ENCODE measurements at places on chromosomes 4 and X.

DNA sequence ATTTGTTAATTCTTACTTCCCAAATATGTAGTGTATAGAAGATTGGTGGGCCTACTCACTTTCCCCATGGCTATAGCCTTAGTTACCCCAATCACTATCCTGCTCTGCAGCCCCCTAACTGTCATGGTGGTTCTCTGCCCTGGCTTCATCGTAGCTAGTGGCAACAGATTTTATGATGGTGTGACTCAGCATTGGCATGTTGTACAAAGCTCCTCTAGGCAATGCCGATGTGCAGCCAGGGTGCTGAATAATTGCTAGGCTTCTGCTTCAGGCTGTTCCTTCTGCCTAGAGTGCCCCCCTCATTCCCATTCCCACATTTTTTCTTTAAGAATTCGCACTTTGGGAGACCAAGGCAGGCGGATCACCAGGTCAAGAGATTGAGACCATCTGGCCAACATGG, 35.2 kb downstream of the AFF2 start:
- DNase-seq: no peak

DNA sequence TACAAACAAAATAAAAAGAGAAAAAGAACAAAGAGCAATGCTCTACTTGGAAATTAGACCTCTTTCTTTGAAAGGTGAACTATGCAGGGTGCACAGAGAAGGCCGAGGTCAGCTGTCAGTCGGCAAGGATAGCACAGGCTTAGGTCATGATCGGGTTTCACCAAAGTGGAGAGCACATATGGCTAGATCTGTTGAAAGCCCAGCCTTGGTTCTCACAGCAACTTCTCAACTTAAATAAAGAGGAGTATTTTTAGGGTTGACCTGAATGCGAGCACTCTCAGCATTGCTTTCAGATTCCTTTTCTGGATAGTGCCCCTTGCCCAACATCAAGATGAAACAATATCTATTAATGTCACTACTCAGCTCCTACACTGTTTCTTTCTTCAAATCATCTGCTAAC, 122.9 kb upstream of the GPC4 start:
- no peak for DNase-seq

DNA sequence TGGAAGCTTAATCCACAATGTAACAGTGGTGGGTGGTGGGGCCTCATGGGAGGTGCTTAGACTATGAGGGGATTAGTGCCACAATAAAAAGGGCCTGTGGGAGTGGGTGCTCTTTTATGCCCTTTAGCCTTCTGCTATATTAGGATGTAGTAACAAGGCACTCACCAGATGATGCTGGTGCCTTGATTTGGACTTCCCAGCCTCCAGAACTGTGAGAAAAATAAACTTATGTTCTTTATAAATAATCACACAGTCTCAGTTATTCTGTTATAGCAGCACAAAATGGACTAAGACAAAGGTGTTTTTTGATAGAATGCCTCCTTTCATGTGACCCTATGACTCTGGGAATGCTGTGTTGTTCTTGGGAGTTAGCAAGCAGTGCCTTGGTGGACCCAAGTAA, 89.8 kb downstream of the STIM2 start:
- no peak for DNase-seq

DNA sequence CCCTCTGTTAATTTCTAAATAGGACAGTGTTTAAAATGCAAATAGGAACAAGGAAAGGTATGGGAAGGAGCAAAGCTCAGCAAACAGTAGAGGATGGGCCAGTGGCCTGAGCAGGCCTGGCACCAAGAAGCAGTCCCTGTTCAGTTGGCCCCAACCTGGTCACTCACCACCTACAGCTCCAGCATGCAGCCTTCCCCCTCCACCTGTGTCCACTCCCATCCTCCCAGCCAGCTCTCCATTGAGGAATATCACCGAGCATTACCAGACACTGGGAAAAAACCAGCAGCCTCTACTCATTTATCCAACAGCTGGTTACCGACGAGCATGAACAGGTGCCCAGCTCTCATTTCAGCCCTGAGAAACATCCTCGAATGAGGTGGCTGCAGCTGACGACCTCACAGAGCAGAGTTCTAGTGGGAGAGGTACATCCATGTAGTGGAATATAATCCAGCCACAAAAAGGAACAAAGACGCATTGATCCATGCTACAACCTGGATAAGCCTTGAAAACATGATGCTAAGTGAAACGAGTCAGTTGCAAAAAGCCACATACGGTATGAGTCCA, 25.6 kb downstream of the CD99L2 start:
- DNase-seq: no peak

DNA sequence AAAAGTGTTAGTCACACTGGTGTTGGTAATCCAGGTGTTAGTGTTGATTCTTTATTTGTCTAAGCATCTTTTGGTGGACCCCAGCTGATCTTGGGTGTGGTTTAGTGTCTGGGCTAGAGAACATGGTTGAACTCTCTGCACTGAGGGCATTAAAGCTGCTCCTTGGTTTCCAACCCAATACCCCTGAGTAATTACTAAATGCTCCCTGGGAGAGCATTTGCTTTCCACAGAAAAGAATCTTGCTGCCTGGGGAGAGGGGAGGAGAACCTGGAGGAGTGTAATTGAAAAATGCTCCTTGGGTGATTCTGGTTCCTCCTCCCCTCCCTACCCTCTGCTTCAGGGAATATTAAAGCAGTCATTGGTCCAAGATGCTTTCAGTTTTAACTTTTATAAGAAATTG, 3.1 kb downstream of the GUCY1B1 start:
- no peak for DNase-seq

DNA sequence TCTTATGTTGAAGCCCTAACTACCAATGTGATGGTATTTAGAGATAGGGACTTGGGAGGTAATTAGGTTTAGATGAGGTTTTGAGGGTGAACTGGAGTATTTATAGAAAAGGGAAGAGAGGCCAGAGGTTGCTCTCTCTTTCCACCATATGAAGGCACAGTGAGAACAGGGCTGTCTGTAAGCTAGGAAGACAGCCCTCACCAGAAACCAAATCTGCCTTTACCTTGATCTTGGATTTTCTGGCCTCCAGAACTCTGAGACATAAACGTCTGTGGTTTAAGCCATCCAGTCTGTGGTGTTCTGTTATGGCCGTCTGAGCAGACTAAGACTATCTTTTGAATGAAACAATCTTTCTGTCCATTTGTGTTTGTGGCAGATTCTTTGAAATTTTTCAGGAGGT, 223.7 kb downstream of the PDHA2 start:
- no peak for DNase-seq

GRCh38 chr4:118948545-118949144, 60.0 kb downstream of the SYNPO2 start:
- no peak for DNase-seq

GRCh38 chr4:137343221-137343620, 189.1 kb downstream of the PCDH18 start:
- no peak for DNase-seq

GRCh38 chrX:13780868-13781427, 35.9 kb downstream of the GPM6B start:
- DNase-seq: no peak

DNA sequence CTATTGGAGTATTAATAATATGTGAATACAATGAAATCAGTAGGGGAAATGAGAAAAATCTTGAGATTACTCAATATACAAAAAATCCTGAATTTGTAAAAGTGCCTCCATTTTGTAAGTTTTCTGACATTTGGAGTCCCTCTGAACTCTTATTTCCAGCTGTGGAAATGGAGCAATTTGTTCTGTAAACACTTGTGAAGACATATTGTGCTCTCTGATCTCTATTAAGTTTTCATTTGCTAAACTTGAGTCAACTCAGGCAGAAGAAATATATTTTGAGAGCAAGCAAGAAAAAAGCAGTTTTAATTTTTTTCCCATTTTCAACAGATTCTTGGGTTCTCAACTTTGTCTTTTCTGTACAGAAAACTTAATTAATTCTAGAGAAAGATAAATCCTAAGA, 51.4 kb upstream of the PCDH18 start:
- no peak for DNase-seq

- DNase-seq: no peak
These were observed 5.8 kb downstream of the PAPSS1 start for GRCh38 chr4:107714256-107714655.

GRCh38 chrX:13598877-13599276, 29.5 kb downstream of the EGFL6 start:
- no peak for DNase-seq

GRCh38 chr4:24824720-24825119, 29.3 kb downstream of the SOD3 start:
- no peak for DNase-seq

GRCh38 chrX:119573840-119574393, 446 bp upstream of the UBE2A start:
- no peak for DNase-seq
